ENCODE measurements at places on chromosomes 4 and X.
A peak's percentile ranks its signal among the peaks of the same experiment; 100 is the strongest.

- DNase-seq: no peak
Observed at GRCh38 chrX:56793112-56793430, 64.0 kb downstream of the NBDY start.

DNA sequence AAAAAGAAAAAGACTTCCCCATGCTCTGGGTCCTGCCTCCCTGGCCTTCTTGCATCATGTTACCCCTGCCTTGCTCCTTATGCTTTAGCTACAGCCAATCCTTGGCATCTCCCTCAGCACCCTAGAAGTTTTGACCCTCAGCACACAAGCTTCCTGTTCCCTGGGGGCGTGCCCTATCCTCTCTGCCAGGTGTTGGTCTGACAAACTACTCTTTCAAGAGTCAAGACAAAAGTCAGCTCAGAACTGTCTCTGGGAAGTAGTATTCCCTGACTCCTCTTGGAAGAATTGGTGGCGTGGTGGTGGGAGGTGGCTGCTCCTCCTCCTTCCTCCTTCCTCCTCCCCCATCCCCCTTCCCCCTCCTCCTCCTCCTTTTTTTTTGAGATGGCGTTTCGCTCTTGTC, 41.0 kb downstream of the PRPS1 start:
- DNase-seq: no peak

GRCh38 chrX:9873360-9873759, 87.1 kb downstream of the SHROOM2 start:
- no peak for DNase-seq

DNA sequence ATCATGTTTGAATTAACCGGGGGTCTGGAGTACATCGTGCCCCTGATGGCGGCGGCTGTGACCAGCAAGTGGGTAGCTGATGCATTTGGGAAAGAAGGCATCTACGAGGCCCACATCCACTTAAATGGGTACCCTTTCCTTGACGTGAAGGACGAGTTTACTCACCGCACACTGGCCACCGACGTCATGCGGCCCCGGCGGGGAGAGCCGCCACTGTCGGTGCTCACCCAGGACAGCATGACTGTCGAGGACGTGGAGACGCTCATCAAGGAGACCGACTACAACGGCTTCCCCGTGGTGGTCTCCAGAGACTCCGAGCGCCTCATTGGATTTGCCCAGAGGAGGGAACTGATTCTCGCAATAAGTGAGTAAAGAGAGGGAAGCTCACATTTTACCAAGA, 56.9 kb downstream of the CLCN4 start:
- DNase-seq: no peak

- no peak for DNase-seq
Observed at GRCh38 chrX:19840899-19841648, 46.3 kb downstream of the SH3KBP1 start.

DNA sequence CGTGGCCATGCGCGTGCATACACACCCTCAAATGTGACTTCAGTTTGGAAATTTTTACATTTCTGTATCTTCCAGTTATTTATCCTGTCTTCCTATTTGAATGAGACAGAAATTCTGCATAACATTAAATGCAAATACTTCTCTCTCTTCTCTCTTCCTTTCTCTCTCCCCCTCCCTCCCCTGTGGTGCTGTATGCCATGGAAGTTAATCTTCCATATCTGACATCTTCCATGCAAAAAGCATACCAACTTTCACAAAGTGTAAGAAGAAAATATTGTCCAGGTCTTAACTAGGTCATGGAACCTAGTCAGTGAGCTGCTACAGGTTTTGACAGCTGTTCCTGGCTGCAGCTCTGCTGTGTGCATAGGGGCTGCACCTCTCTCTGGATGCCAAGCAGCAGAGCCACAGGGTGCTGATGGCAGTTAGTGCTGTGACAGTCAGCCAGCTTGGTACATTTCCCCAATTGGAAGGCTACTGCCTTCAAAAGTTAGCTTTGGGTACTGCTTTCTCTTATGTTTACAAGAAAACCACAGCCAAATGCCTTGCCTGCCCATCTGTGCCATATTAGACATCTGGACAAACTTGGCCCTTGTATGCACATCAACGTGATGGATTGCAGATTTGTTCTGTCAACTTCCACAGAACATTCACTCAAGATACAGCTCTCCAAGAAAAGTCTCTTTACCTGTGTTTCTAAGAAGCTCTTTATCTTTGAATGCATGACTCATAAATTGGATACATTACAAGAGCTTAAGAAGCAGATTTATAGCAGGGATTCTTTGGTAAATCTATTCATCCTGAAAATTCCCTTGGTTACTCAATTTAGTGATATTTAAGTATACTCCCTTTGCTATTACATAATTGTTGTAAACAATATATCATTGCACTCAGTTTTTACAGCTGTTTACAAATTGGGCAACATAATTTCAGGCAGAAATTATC, 623.8 kb downstream of the EPHA5 start:
- DNase-seq: no peak

DNA sequence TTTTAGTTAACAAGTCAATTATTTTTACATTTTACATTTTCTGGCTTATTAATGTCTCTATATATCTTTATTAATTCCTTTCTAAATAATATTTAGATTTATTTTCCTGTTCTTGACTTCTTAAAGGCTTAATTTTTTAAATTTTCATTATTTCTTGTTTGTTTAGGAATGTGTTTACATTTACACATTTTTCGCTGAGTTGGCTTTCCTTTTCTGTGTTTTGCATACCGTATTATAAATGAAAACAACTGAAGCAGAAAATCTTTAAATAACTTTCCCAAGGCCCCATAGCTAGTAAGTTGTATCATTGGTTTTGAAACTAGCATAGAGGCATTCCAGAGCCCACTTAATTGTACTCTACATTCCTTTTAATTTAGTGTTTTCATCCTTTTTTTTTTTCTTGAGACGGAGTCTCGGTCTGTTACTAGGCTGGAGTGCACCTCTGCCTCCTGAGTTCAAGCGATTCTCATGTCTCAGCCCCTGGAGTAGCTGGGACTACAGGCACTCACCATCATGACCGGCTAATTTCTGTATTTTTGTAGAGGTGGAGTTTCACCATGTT, 261.6 kb downstream of the IQCM start:
- no peak for DNase-seq

GRCh38 chr4:91258326-91258725, 1045.4 kb upstream of the GRID2 start:
- DNase-seq: no peak

GRCh38 chr4:14790494-14790893, 211.8 kb upstream of the CPEB2 start:
- DNase-seq: no peak

DNA sequence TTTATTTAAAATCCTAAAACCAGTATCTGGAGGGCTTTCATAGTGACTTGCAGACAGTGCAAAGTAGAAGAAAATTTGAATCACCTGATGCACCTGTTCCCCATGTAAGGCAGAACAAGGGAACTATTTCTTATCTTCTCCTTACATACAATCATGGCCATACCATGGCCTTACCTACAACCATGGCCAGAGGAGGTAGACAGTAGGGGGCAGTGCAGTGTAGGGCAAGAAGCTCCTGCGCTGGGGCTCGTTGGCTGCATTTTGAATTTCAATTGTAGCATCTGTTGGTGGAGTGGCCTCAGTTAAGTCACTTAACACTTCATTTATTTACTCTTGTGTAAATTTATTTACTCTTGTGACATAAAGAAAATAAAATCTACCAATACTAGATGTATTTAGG, 33.0 kb downstream of the GALNTL6 start:
- no peak for DNase-seq

- peak; percentile 48 for DNase-seq
Observed at GRCh38 chr4:38782452-38783108, at the start of gene TLR10. Gene TLR10 (minus strand): TSS chr4:38782990. CDS start chr4:38775590, 7,400 bp downstream.

- no peak for DNase-seq
Observed at GRCh38 chr4:127852661-127853060, 28.0 kb upstream of the PLK4 start.

DNA sequence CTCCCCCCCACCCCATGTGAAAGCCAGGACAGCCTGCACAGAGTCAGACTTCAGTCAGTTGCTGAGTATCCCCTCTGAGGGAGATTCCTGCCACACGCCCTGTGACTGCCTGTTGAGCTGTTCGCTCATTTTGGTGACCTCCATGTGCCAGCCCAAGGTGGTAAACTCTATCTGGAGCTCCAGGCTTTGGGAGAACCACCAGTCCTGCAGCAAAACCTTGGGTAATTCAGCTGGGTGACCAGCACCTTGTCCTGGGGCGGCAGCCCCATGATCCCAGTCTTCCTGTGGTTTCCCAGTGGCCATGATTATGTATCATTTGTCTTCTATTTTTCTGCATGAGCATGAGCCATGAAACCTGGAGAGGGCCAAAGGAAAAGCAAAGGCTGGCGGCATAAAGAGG, 73.4 kb downstream of the NBDY start:
- no peak for DNase-seq

DNA sequence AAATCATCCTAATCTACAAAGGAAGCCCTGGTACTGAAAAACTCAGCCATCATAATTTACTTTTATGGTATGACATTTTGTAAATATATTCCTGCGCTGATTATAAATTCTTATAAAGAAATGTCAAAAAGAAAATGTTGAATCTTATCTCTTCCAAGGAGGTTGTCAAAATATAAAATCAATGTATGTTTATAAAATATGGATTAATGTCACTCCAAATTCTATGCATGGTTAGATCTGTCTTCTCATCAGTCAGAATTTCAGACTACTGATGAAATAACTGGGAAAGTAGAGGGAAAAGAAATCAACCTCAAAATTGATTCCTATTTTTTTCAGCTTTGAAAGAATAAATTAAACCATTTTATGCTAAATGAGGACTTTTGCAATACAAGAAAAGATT, 120.0 kb upstream of the MAB21L2 start:
- DNase-seq: no peak

DNA sequence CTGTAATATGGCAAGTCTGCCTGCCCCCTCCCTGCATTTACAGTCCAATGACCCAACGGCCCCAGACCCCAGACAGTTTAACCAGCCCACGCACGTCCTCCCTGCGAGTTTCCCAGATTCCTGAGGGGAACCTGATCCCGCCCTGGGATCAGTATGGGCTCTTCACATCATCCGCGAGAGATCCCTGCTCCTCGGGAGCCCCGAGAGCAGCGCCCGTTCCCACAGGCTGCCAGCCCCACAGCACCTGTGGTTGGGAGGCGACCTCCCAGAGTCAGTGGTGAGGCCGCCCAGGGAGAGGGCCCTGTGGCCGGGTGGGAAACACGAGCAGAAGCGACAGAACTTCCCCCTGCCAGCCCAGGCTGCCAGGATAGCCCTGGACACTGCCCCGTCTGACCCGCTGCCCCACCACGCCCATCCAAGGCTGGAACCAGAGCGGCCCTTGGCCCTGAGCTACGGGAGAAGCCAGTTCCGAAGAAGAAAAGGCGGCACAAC, 32.8 kb downstream of the TSC22D3 start:
- DNase-seq: no peak

Data from hematopoietic multipotent progenitor cell treated with erythropoietin and hydrocortisone succinate and interleukin-3 and kit ligand, for 17 days (in vitro differentiated cells).